ENCODE measurements at places on chromosomes 16 and 17.

GRCh38 chr16:27428026-27428785 is 26.2 kb downstream of the IL21R start:
- peak; percentile 27 for DNase-seq

GRCh38 chr17:17937958-17938357 is 34.2 kb downstream of the TOM1L2 start:
- no peak for DNase-seq

DNA sequence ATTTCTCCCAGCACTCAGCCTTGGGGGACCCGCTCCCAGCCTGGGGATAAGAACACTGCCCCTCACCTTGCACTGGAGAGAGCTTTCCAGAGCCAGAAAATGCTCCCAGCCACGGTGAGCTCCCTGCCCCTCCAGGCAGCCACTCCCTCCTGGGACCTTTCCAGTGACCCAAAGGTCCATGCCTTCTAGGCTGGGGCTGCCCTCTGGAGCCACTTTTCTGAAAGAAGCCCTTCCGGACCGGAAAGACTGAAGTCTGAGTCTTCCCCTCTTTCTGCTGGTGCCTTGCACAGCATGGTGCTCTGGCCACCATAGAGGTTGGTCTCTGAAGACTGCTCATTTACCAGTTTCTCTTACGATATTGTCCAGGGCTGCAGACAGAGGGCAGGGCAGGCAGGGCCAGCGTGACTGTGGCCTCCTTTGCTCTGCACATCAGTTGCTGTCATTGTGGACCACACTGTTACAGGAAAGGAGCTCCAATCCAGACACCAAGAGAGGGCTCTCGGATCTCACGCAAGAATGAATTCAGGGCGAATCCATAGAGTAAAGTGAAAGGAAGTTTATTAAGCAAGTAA is 7.1 kb upstream of the ABCC12 start:
- no peak for DNase-seq

DNA sequence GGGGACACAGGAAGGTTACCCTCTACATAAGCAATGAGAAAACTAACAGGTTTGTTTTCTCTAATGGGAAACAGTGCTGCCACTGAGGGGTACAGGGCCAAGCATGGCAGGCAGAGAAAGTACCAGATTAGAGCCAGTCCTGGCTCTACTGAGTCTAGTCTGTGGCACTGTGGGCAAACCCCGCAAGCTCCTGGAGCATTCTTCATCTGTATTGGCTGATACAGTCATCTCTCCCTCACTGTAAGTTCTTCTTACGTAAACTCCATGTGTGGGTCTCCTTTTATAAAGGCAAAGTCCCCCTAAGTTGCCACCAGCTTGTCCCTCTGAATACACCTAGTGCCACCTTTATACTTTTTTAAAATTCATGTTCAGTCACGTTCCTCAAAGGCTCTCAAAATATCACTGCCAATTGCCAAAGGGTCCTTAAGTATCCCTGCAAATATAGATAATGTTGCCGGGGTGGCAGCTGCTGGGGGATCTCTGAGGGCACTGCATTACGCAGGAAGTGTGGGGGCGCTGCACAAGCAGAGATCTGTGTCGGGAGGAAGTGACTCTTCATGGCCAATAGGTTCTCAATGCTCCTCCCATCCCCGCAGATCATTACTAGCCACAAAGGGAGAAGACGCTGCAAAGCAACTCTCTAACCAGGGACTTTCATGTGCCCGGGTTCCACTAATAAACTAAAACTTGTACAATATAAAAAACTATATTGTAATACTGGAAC is 18.8 kb downstream of the XPO6 start:
- peak; percentile 62 for DNase-seq

GRCh38 chr17:1004769-1005295 is 7.9 kb downstream of the TIMM22 start:
- DNase-seq = no peak
